Fibroblast of skin of abdomen (primary cell): ENCODE measurements at places on chromosomes 1 and 21.
A peak's percentile ranks its signal among the peaks of the same experiment; 100 is the strongest.

- DNase-seq = peak; percentile 17
Measured at GRCh38 chr1:81157686-81158085, 643.0 kb upstream of the ADGRL2 start.

- no peak for DNase-seq
Measured at GRCh38 chr1:177784936-177785335, 184.9 kb downstream of the SEC16B start.

DNA sequence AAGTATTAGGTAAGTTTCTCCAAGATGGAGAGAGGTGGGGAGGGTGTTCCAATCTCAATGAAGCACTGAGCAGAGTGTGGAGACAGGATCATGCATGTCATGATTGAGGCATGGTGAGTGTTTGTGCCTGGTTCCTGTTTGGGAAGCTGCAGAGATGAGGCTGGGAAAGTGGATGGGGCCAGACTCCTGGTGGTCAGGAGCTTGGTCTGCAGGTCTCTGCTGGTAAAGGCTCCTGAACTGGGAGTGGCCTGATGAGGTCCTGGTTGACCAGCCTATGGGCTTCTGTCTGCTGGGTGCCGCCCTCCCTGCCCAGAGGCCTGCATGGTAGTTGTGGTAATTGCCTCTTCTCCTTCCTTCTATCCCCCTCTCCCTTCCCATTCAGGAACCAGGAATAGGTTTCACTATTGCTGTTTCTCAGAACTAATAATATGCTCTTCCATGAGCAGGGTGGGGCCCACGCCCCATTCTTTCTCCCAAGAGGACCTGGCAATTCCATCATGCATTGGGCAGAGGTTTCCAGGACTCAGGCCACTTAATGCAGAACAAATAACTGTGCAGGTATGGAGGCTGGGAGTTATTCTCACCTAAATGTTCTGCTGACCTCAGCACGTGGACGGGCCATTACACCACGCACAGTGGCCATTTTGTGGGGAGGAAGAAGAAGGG, 24.5 kb downstream of the PROK1 start:
- no peak for DNase-seq

- peak; percentile 69 for DNase-seq
Measured at GRCh38 chr1:51926171-51926812, 47.8 kb upstream of the NRDC start.

GRCh38 chr1:99758073-99758511, 8.3 kb downstream of the FRRS1 start:
- DNase-seq = no peak
